CD4-positive, CD25-positive, alpha-beta regulatory T cell (primary cell): ENCODE measurements at places on chromosomes 2 and 18.

- no peak for DNase-seq
These were observed 960.2 kb downstream of the CNTNAP5 start for GRCh38 chr2:124985270-124985669.

DNA sequence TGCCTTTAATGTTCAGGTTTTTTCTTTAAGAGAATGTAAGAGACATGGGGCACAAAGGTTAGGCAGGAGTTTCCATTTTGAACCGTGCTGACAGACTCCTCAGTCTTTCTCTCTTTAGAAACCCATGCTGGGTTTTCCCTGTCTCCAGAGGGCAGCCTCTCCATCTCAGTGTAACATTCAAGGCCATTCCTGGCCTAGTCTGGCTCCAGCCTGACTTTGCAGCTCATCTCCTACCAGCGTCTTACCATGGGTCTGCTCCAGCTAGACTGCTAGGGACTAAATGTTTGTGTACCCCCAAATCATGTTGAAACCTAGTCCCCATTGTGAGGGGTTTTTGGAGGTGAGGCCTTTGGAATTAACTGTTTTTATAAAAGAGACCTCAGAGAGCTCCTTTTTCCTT lies 9.8 kb upstream of the CLIP4 start:
- no peak for DNase-seq

DNA sequence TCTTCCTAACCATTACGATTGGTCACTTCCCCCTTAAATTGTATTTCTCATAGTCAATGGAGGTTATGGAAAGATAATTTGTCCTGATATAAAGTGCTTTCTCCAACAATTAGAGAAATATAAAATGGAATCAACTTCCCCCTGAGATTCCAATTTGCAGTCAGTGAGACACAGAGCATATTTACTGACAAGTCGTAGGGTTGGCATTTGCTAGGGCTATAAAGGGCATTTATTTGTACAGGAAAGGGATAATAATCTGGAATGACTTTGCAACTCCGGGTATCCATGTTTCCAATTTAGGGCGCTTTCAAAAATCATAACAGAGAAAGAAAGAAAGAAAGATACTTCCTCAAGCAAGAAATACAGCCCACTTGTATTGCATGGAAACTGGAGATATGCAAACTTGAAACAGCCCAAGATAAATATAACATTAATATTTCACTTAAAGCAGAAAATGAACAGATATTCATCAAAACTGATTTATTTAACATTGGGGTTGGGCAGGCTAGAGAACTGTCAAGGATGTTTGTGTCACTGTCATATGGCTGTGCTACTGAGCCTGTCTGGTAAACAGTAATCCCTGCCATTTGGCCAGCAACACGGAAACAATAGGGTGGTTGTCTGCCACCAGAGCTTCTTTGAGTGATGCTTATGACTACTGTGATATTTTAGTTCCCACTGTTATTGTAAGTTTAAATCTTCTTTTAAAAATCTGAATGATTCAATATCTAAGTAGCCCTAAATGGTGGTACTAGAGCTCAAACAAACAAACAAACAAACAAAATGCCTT lies 621.8 kb downstream of the LRP1B start:
- no peak for DNase-seq

DNA sequence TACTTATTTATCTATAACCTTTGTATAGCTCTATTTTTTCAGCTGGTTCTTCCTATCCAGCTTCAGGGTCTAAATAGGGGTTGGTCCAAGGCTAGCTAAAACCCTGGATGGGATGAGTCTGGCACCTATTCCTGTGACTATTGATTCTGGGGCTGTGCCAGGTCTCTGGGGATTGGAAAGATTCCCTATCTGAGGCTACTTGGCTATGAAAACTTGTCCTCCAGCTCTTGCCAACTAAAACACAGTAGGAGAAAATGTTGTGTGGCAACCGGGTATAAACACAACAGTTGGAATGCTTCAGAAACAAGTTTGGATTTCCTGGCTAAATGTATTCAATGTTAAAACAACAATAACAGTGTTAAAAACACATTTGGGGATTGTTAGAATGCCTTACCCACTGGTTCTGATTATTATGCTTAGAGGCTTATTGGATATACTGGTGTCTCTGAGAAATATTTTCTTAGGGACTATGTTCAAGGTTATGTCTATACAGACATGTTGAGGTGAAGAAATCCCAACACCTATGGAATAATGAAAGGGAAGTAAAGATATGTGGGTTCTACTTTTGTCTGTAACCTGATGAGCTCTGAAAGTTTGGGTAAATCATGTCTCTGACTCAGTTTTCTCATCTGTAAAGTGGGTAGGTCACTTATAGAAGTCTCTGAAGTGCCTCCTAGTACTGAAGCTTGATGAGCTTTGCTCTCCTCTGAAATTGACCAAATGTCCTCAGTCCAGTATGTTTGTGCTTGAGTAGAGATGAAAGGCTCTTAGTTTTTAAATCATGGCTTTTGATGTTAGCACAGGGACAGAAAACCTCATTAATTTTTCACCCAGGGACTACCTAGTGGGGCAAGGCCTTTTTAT lies 460.7 kb downstream of the MTX2 start:
- no peak for DNase-seq

- no peak for DNase-seq
These were observed 19.6 kb upstream of the REV1 start for GRCh38 chr2:99509387-99509786.

- DNase-seq = no peak
These were observed 27.6 kb upstream of the ASPRV1 start for GRCh38 chr2:69989009-69989408.

GRCh38 chr2:157024129-157024528 lies 233.4 kb upstream of the GALNT5 start:
- DNase-seq = no peak

DNA sequence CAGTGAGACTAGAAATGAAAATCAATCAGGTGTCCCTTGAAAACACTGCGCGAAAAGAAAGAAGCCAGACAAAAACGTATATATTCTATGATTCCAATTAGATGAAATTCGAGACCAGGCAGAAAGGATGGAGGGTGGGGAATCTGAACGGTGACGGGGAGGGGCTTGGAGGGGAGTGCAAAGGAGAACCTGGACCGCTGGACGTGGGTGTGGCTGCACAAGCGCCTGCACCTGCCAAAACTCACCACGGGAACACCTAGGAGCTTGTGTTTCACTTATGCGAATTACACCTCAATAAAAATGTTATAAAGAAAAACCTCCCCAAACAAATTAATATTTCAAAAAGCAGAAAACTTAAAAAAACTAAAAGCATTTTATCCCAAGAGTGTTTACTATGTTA lies 21.9 kb downstream of the THAP4 start:
- DNase-seq = no peak

- DNase-seq = no peak
These were observed 387.9 kb upstream of the POU3F3 start for GRCh38 chr2:104465981-104466380.

GRCh38 chr2:239926587-239927232 lies 98.4 kb downstream of the NDUFA10 start:
- DNase-seq = no peak

DNA sequence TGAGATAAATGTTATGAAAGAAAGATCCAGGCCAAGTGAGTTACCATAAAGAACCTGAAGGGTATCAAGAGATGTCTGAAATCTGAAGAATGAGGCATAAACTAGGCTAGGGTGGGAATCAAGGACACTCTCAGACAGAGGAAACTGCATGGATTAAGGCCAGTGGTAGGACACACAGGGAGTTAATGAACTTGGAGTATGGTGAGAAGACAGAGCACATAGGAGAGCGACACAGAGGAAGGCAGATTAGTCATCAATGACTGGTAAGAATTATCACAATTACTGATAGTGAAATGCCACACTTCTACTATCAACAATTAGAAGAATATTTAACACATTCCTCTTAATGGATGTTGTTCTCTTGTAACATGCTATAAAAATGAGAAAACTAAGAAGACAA lies 76.9 kb downstream of the TTC21B start:
- DNase-seq = no peak

DNA sequence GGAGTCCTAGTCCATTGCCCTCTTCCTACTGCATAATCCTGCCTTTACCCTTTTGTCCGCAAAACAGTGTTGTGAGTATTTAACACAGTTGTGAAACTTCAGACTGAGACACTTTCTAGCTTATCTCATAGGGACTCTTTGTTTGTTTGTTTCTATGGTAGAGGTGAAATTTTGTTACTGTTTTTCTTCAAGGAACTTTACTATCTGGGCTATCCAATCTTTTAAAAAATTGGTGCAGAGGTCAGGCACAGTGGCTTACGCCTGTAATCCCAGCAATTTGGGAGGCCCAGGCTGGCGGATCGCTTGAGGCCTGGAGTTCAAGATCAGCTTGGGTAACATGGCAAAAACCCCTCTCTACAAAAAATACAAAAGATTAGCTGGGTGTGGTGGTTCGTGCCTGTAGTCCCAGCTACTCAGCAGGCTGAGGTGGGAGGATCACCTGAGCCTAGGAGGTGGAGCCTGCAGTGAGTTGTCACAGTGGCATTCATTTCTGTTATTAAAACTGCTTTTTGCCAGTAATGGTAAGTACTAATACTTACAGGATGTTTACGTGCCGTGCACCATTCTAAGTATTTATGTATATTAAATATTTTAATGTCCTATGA lies 18.8 kb downstream of the GMCL1 start:
- DNase-seq = no peak

DNA sequence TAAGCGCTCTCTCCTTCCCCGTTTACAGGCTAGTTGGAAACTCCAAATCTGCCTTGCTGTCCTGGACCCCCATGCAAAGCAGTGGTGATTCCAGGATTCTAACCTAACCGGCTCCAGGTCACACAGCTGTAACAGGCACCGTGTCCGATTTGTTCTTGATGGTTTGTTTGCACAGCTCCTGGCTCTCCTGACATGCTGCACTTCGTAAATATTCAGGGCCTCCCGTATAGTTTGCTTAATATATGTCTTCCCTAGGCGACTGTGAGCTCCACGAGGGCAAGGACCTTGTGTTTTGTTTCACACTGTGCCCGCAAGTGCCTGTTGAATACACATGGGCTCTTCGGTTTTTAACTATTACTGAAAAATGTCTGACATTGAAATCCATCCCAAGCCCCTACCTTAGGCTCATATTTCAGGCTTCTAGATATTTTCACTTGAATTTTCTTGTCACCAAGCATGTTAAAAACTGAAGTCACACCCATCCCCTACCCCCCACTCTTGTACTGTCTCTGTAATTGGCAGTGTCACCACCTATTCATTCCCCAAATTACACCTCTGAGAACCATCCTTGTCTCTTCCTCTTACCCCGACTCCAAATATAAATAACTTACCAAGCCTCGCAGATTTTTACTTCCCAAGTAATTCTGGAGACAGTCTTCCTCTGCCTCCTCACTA lies 1.0 kb upstream of the PUM2 start:
- DNase-seq = no peak

- DNase-seq = no peak
These were observed 14.5 kb downstream of the GNLY start for GRCh38 chr2:85708641-85709040.

DNA sequence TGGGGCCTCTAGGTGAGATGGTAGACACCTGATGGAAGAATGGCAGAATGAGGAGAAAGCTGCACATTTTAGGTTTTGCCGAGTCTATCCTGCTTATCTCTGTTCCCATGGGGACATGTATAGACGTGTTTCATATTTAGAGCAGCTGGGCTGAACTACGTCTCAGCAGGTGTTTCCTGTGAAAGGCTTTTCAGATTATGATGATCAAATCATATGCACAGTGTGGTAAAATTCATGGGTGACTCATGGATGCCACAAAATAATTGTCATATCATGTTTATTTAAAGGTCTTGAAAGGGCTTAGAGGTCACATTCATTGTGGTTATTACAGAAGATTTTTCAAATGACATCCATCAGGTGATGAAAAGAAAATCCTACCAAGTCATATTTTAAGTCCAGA lies 90.5 kb downstream of the ICOS start:
- DNase-seq = peak; percentile 88

- no peak for DNase-seq
These were observed 389.2 kb downstream of the FBXO15 start for GRCh38 chr18:73758446-73758845.

DNA sequence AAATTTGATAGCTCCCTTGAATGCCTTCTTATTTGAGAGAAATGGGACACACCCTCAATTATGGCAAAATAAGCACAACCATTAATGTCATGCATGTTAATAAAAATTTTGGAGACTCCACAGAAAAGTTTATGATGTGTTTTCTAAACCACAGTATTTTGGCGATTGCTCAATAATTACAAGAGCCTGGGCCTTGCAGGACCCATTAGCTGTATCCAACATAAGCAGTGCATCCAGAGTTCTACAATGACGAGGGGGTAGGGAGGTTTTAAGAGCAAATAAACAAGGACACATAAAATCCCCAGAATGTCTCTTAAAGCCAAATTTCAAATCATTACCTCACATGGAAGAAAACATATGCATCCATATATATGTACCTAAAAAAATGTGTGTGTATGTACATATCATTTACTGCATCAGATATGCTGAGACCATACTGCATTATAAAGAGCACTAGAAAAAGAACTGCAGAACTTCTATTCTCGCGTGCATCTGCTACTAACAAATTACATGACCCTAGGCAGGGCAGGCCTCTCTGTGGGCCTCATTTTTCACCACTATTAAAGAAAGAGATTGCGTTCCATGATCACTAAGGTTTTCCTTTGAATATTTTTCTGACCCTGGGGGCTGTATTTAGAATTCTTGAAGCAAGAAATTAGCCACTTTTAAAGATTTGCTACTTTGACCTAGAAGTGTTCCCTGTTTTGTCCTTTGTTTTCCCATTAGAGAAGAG lies 38.0 kb downstream of the CMPK2 start:
- DNase-seq = no peak

DNA sequence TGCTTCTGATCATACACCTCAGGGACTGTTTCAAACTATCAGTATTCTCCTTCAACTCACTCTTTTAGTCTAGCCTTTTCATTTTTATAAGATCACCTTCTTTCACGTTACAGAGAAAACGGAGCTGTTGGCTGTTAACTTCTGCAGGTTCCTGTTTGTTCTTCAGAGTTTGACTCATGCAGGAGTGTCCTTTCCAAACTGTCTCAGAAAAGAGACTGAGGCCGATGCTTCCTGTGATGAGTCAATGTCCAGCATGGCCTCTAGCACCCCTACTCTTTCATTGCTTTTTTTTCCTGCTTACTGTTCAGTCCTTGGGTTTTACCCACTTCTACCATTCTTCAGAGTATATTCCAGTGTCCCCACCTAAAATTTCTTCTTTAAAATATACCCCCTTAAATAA lies 240.8 kb upstream of the RGPD4 start:
- DNase-seq = no peak

GRCh38 chr2:64453770-64454385 lies at the start of gene LGALSL:
TSS of gene LGALSL (plus strand) at chr2:64454162. CDS start at chr2:64454546, 384 bp downstream.
- DNase-seq = peak; percentile 54

GRCh38 chr2:108612514-108613183 lies 78.4 kb downstream of the LIMS1 start:
- peak; percentile 59 for DNase-seq

GRCh38 chr18:3478262-3478978 lies 28.4 kb downstream of the TGIF1 start:
- DNase-seq = no peak

DNA sequence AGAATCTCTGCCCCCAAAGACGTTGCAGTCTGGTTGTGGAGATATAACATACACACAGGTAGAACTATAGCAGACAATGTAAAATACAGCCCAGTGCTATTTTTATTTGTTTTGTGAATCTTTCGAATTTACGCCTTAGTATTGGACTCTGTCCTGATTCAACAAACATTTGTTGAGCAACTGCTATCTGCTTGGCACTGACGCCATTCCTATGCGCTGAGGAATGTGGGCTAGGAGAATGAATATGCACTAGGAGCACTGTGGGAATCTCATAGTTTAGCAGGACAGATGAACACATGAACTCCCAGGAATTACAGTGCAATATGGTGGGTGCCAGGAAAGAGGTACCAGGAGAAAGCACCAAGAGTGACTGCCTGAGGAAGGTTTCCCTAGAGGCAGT lies 181.7 kb upstream of the SIX3 start:
- no peak for DNase-seq

- no peak for DNase-seq
These were observed 149.1 kb downstream of the ANTXR1 start for GRCh38 chr2:69162057-69162456.
